Stimulated activated CD4-positive, alpha-beta T cell treated with anti-CD3 and anti-CD28 coated beads, Interleukin-12 subunit alpha, Interleukin-12 subunit beta, amount 100 ng/mL, for 48 hours (primary cell): ENCODE measurements at places on chromosomes 4 and X.

GRCh38 chrX:140157143-140157542, 191.8 kb upstream of the CXorf66 start:
- no peak for DNase-seq

GRCh38 chrX:71131510-71131909, 13.1 kb downstream of the MED12 start:
- no peak for DNase-seq

DNA sequence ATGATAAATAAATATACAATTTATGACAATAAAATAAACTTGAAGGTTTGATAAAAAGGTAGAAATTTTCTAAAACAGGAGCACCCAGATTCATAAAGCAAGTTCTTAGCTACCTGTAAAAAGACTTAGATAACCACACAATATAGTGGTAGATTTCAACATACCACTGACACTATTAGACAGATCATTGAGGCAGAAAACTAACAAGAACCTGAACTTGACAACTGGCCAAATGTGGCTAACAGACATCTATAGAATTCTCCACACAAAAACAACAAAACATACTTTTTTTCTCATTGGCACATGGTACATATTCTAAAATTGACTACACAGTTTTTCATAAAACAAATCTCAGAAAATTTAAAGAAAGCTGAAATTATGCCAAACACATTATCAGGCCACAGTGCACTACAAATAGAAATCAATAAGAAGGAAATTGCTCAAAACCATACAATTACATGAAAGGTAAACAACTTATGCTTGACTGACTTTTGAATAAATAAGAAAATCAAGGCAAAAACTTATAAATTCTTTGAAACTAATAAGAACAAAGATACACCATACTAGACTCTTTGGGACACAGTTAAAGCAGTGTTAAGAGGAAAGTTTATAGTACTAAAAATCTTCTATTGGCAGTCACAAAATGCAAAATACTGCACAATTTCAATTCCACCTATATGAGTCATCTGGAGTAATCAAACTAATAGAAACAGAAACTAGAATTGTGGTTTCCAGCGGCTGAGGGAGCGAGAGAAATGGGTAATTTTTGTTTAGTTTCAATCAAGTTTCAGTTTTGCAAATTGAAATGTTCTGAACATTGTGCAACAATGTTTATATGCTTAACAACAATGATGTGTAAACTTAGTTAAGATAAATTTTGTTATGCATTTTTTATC, 925.6 kb downstream of the SH3BGRL start:
- DNase-seq, result no peak

GRCh38 chrX:66731398-66731797, 92.5 kb upstream of the EDA2R start:
- no peak for DNase-seq

DNA sequence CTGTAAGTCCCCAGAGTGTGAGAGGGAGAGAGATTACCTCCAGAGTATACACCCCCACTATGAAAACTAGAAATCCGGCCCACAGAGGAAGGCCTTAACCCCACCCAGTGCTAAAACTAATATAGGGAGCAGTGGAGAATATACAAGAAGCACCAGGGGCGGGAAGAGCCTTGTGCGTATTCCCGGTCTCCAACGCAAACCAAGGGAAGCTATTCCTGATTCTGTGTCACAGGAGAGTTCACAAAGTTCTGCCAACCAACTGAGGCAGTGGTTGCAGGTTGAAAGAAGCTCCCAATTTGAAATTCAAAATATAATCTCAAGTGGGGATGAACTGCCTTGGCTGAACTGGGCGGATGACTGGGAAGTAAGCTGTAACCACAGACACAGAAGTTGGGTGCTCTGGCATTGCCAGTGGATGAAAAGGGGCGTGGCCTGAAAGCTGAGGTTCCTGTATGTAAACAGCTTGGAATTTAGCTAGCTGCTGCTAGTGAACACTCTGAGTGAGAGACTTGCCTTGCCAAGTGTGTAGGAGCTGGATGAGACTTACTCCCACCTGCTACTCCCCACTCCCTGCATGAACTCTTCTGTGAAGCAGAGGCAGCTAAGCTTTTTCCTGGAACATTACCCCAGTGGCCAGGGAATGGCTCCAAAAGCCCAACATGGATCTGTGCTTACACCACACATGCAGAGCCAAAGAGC, 32.7 kb downstream of the ELF2 start:
- DNase-seq, result no peak

DNA sequence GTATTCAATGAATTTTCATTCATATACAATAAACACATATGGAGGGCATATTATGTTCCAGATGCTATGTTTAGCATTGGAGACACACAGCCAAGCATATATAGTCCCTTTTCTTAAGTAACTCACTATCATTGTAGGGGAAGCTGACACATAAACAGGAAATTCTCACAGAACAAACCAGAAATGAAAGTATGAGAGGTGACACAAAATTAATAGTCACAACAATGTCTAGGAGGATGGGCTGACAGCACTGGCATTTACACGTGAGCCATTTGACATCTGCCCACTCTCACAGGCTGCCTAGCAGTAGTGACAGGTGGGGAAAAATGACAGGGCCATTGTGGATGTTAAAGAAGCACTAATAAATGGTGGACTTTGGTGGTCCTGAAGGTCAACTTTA, 2.6 kb upstream of the CNOT6L start:
- DNase-seq, result no peak

DNA sequence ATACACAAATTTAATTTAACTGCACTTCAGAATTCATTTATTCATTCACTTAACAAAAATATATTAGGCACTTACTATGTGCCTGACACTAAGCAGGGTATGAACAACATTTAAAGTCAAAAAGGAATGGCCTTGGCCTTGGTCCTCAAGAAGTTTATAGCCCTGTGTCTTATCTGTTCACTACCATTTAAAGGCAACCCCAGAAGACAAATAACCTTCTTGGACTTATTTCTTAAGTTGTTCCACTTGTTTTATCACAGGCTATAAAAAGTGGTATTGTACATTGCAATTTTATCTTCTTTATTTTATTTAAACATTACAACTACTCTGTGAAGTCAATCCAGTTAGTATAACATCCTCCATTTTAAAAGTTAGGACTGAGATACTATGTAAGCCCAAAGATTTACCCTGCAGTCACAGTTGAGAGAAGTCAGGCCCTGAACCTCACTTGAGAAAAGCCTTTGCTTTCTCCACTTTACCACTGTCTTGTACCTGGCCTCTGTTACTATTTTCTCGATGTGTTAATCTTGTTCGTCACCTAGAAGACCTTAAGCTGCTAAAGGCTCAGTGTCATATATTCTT, 305.6 kb upstream of the DIPK2B start:
- DNase-seq, result no peak

DNA sequence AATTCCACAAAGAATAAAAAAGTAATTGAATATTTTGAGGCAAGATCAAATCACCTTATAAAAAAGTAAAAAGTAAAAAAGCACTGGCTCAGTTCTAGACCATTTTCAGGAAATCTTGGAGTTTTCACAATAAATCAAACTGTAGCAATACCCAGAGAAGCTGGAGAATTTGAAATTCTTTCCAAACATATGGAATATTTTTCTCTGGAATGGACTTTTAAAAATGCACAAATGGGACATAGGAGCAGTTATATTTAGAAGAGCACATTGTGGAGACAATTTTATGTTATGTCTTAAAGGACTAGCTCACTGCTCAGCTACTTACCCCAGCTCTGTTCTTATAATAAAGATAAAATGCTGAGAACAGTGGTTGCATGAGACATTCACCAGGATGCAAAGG, 211.9 kb upstream of the KIT start:
- DNase-seq, result no peak

DNA sequence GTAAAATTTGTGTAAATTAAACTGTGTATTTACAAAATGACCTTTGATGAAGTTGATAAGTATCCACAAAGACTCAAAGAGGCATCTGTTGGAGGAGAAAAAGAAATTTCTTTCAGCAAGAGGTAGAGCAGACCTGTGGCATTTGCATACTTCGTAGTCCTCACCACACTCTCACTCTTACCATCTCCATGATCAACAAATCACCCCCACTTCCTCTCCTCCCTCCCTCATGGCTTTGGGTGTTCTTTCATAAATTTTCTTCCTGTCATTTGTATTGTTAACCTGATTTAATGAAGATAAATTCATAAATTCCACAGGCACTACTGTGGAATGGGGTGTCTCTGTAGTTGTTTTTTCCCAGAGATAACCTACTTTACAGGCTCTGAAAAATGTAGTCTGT, 366.5 kb downstream of the ZNF674 start:
- no peak for DNase-seq

- DNase-seq, result no peak
These were observed 14.5 kb downstream of the UGT2B15 start for GRCh38 chr4:68655764-68656444.

- DNase-seq, result no peak
These were observed 38.7 kb upstream of the THOC2 start for GRCh38 chrX:123771449-123772064.

GRCh38 chrX:40097141-40097503, 636 bp downstream of the BCOR start:
- no peak for DNase-seq

DNA sequence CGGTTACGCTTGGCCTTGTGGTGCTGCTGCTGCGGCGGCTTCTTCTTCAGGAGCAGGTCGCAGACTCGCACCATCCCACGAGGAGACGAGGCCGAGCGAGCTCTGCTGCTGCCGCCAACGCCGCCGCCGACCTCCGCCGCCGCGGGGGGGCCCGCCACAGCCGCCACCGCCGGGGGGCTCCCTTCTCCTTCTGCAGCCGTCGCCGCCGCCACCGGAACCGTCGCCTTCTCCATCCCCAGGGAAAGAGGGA, 237 bp downstream of the ANKRD17 start:
- no peak for DNase-seq

GRCh38 chr4:84312426-84313012, 186.6 kb downstream of the NKX6-1 start:
- DNase-seq, result no peak

DNA sequence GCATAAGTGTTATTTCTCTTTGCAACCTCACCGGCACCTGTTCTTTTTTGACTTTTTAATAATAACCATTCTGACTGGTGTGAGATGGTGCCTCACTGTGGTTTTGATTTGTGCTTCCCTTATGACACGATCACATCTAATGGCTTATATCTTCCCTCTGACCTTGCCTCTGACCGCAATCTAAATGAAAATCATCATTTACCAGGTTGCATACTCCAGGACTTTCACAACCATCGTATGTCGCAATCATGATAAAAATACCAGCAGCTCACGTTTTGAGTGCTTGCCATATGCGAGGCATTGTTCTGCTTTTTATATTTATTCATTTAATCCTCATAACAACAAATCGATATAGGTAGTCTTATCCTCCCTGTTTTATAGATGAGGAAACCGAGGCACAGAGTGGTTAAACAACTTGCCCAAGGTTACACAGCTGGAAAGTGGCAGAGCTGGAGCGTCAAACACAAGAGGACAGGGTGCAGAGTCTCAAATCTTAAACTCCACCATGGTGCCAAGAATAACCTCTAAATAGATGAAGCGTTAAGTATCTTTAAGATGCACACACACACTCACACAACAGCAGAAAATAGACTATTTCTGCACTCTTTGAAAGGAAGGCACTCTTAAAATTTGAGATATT, 102.2 kb downstream of the SEL1L3 start:
- no peak for DNase-seq

DNA sequence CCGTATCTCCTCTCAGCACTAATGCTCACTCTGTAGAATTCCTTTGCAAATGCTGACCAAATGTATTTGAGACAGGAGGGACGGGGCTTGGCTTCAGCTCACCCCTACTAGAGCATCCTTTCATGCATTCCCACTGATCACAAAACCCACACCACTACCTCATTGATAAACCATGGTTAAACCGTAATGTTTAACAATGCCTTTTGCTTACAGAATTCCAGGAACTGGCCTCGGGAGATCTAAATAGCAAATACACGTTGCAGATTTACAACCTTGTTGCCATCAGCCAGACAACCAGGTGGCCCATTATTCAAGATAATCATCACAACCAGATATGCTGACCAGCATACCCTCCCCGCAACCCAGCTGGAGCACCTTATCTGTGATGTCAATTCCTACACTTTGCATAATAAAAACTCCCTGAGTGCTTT, 391.9 kb downstream of the KCTD8 start:
- DNase-seq, result no peak

- DNase-seq, result peak; percentile 55
These were observed 253.2 kb upstream of the RASGEF1B start for GRCh38 chr4:81724925-81725329.

DNA sequence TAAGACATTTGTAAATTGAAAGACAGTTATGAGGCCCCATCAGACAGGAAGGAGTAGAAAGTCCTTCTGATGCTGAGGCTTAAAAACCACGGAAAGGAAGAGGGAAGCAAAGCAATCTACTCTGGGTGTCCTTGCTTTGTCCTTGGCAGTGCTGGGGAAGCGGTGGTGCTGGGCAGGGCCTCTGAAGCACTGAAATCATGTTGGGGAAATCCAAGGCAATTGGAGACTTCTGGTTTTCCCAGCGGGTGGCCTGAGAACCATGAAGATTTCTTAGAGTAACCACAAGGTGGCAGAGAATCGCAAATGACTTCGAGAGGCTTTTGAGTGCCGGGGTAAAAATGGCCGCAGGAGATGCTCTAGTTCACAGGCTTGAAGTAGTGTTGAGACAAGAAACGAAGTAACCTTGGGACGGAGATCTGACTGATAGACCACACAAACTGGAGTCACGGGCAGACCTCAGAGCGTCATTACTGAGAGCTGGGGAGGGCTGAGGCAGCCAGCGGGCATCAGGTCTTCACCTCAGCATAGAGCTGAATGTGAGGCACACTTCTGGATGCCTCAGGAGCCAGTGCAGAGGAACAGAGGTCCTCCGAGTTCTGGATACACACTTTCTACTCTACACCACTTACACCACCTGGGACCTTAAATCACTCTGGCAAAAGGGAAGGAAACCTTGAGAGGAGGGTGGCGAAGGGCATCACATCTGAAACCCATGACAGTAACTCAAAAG, 130.7 kb upstream of the GPRIN3 start:
- peak; percentile 37 for DNase-seq

DNA sequence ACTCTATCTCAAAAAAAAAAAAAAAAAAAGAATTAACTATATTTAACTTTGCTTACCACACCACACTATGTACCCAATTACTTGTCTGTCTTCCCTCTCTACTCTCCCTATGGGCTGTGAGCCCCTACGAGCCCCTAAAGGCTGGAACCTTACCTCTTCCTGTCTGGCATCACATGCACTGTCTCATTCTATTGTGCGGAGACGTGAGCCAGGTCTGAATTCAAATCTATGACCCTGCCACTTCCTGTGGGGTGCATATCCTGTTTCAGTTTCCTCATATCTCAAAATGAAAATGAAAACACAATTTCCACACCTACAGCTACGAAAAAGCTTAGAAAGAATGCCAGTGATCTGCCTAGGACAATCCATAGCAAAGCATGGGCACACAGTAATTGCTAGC, 42.9 kb upstream of the HS3ST1 start:
- peak; percentile 28 for DNase-seq

DNA sequence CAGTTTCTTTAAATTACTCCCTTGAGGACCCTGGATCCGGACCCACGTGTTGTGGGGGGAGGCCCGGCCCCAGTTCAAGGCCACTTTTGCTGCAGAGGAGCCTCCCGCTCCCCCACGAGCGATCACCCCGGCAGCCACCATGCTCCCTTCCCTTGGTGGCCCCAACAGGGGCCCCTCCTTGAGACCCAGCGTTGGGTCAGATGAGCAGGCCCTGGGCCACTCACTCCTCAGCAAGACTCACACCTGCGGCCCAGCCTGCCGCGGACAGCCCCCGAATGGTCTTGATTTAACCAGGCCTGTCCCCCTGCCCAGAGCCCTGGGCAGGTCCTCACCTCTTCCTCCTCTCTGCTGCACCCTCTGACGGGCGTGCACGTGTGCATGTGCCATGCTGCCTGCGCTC, 4.3 kb downstream of the CPLX1 start:
- no peak for DNase-seq

- no peak for DNase-seq
These were observed 54.4 kb upstream of the ACTRT1 start for GRCh38 chrX:128106630-128107029.
